ENCODE measurements at places on chromosomes 11 and 22. TPM values are rescaled to one million over a fixed set of nuclear protein-coding genes. Genes with fewer than 3 reads are reported as not detected.

PTGDR2 gene
- 0.38 TPM for total RNA-seq

DNA sequence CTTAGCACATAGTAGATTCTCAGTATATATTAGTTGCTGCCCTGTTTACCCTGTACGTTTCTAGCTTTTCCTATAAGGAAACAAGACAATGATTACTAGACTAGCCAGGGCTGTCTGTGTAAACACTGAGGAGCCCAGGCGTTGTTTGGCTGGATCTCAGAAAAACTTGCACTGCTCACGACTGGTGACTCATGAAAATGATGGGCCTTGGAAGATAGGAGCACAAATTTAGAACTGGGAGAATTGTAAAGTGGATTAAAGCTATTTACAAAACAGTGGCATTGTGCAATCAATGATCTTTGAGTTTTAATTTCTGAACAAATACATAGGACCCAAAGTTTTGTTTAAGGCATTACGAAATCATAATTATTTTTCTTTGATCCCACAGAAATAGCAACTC, 276.9 kb downstream of the FAM76B start:
- DNase-seq, result no peak

DNA sequence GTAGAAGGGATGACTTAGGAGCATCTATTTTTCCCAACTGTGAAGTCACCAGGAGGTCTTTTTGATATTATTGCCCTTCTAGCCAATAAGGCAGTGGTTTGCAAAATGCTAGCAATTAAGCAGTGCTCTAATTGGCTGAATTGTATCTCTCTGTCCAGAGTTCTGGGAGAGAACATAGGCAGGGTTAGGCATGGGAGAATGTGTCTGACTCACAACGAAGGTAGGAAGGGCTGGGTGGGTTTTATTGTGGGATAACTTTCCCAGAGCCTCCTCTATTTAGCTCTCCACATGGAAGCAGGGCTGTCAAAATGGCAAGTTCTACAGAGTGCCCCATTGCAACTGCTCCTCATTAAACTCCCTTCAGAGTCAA, 415.9 kb upstream of the CADM1 start:
- DNase-seq, result no peak

GRCh38 chr22:22037229-22037628, 54.6 kb upstream of the TOP3B start:
- no peak for DNase-seq

GRCh38 chr11:97614606-97615005, 1224.8 kb downstream of the JRKL start:
- no peak for DNase-seq

GRCh38 chr11:119804698-119805097, 75.7 kb upstream of the NECTIN1 start:
- no peak for DNase-seq

DNA sequence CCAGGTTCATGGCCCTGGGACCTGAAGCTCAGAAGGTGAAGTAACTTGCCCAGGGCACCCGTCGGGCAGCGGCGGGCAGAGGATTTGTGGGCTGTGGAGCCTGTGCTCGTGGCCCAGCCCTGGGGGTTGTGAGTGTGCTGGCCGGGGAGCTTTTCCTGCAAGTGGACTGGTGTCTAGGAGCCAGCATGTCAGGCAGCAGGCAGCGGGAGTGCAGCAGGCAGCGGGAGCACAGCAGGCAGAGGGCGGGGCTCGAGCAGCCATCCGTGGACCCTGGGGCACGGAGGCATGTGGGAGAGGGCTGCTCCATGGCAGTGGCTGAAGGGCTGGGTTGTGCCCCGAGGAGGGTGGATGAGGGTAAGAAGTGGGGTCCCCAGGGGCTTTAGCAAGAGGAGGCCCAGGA, 72.7 kb upstream of the PPP6R3 start:
- no peak for DNase-seq
